ENCODE measurements at places on chromosomes 5 and 9.

- DNase-seq, result peak; percentile 96
Measured at GRCh38 chr9:107750741-107751566, 261.4 kb upstream of the KLF4 start.

- DNase-seq, result no peak
Measured at GRCh38 chr5:10396552-10396951, 43.1 kb downstream of the MARCHF6 start.

DNA sequence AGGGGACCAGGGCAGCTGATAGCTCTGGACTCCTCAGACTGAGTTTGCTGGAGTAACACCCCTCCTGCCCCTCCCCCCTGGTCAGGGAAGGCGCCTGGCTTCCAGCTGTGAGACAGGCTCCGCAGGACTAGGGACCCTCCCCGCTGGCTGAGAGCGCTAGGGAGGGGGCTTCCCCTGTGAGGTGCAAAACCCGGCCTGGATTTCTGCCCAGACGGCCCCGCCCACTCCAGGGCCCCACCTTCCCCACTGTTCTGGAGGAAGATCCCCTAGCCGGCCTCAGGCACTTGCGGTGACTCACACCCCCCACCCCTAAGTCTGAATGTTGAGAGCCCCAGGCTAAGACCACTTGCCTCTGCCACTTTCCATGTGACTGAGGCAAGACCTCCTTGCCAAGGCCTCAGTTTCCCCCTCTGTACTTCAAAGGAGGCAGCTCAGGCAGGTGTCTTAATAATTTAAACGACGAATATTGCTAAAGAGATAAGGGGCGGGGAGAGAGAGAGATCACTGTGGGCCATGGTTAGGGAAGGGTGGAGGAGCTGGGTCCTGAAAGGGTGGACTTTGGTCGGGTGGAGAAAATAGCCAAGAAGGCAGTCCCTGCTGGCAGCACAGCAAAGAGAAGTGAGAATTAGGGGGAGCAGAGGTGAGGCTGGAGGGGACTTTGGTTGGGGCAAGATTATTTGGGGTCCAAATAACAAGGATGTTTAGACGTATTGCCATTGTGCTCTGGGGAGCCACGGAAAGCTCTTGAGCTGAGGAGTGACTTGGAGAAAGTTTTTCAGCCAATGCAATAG lies 1.0 kb upstream of the DAB2IP start:
- DNase-seq, result no peak

GRCh38 chr9:129998491-129999140 lies 44.4 kb downstream of the FNBP1 start:
- no peak for DNase-seq

GRCh38 chr9:462606-463005 lies 247.9 kb downstream of the DOCK8 start:
- DNase-seq, result no peak
